ENCODE measurements at places on chromosomes 13 and 19.

- peak; percentile 43 for DNase-seq
Measured at GRCh38 chr13:48405875-48406274, 7.0 kb downstream of the LPAR6 start.

- no peak for DNase-seq
Measured at GRCh38 chr19:13146763-13147563, 3.2 kb downstream of the STX10 start.

- DNase-seq: no peak
Measured at GRCh38 chr19:35318679-35319448, 10.1 kb upstream of the CD22 start.

- DNase-seq: no peak
Measured at GRCh38 chr19:11020982-11021759, 60.3 kb downstream of the SMARCA4 start.

GRCh38 chr13:25423831-25424230, 52.1 kb downstream of the ATP8A2 start:
- no peak for DNase-seq

- DNase-seq: no peak
Measured at GRCh38 chr19:55068950-55069864, 6.3 kb upstream of the RDH13 start.

DNA sequence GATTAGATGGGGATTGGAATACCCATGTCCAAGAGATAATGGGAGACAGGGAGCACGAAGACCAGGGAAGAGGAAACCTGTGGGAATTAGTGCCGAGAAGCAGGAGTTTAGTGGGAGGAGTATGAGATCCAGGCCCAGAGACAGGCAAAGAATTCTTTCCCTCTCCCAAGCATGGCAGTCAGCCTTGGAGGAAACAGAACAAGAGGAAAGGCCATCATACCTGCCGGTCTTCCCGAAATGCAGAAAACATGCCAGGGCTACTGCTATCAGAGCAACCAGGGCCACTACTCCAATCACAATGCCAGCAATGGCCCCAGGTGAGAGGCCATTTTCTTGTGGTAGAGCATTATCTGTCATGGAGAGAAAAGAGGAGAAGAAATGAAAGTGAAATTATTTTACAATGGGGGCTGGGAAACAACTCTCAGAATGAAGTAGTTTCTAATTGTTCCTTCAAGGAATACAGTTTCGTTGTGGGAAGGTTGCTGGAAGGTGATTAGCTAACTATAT, 16.1 kb downstream of the CEACAM1 start:
- no peak for DNase-seq

DNA sequence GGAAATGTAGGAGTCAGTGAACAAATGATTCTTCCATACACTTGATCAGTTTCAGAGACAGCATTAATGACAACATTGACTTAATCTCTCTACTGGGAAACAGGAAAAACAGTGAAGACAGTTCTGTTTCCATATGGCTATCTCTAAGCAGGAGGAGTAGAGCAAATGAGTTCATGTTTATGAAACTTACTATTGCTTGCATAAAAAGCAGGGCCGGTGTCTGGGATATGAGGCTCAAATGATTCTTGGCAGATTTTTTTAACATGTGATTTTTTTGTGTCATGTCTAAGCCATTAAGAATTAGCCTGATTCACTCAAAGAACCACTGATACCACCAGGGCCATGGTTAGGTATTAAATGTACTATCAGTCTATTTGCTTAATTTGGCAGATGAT, 141.9 kb downstream of the SLC7A1 start:
- DNase-seq: no peak
